Stimulated activated CD8-positive, alpha-beta memory T cell treated with anti-CD3 and anti-CD28 coated beads, Interleukin-4, amount 100 ng/mL, for 1 hour (primary cell): ENCODE measurements at places on chromosomes 1 and 21.

DNA sequence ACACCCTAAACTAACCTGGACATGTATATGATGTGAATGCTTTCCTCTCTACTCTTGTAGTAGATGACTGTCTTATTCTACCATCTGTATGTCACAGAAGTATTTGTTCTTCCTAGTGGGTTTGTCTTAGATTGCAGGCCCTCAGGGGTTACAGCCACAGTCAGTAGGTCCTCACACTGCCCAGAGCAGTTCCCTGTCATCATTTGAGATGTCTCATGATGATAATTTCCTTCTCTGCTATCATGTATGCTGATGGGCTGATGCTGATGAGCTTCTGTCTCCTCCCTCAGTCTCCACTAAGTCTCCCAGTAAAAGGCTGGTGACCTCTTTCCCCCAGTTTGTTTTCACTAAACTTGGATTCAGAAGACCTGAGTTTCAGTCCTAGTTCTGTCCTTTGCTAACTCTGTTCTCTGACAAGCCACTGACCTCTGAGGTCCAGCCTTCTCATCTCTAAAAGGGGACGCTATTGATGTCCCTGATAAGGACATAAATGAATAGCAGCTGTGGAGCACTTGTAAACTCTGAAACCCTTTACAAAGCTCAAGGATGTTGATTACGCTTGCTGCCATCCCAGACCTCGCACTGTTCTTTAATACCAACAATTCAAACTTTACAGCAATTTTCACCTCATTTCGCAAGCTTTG is 3.1 kb upstream of the ETV3 start:
- DNase-seq = no peak

- DNase-seq = no peak
Observed at GRCh38 chr1:157196245-157196543, 58.0 kb upstream of the ETV3 start.

DNA sequence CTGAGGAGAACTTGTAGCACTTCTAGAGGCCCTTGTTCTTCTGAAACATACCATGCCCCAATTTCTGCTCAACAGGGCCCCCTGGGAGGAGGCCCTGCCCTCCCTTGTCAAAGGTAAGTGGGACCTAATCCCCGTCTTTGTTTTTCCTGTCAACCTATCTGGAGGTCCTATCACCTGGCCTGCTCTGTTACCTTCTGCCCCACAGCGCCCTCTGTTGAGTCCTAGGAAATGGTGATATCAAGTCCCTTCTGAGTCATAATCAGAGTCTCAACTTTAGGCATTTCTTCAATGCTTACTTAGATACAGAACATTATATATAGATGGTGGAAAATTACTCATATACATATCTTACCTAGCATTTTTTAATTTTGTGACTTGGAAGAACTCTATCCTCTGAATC is 28.2 kb upstream of the FCRL4 start:
- no peak for DNase-seq

DNA sequence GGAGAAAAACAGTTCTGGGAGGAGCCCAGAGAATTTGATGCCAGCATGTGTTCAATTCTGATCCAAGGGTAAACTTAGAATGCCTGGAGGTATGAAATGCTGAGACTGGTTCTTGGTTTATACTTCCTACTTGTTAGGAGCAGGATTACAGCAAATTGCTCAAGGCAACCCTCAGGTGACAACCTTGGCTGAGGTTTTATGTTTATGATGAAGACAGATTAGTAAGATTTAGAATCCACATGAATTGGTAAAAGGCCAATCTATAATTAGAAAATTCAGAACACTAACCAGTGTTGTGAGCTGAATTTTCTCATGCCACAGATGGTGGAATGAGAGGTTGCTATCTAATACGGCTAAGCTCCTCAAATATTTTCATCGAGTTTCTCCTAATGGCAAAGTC is 235.3 kb upstream of the NRIP1 start:
- no peak for DNase-seq

GRCh38 chr1:101161619-101162018 is 75.2 kb upstream of the S1PR1 start:
- no peak for DNase-seq

- no peak for DNase-seq
Observed at GRCh38 chr1:4367230-4367777, 287.1 kb upstream of the AJAP1 start.

- DNase-seq = no peak
Observed at GRCh38 chr1:21299780-21300395, 9.6 kb upstream of the ECE1 start.

GRCh38 chr1:158507511-158507910 is 35.5 kb downstream of the OR10R2 start:
- no peak for DNase-seq

- DNase-seq = no peak
Observed at GRCh38 chr1:225561675-225562074, 91.2 kb downstream of the ENAH start.

DNA sequence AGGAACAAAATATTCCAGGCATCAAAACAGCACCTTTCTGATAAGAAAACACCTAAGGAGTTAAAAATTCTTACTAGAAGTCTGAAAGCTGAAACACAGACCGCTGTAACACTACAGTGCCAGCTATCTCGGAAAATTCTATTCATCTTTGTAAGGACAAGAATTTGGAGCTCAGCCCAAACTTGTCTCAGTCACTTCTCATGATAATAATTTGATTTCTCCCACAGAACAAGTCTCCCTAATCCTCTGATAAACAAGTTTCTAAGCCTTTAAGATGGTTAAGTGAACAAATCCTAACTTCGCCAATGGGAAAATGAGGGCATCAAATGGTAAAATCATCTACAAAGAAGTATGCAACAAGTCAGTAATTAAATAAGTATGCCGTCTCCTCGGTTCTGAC is 59.9 kb downstream of the SIPA1L2 start:
- no peak for DNase-seq

DNA sequence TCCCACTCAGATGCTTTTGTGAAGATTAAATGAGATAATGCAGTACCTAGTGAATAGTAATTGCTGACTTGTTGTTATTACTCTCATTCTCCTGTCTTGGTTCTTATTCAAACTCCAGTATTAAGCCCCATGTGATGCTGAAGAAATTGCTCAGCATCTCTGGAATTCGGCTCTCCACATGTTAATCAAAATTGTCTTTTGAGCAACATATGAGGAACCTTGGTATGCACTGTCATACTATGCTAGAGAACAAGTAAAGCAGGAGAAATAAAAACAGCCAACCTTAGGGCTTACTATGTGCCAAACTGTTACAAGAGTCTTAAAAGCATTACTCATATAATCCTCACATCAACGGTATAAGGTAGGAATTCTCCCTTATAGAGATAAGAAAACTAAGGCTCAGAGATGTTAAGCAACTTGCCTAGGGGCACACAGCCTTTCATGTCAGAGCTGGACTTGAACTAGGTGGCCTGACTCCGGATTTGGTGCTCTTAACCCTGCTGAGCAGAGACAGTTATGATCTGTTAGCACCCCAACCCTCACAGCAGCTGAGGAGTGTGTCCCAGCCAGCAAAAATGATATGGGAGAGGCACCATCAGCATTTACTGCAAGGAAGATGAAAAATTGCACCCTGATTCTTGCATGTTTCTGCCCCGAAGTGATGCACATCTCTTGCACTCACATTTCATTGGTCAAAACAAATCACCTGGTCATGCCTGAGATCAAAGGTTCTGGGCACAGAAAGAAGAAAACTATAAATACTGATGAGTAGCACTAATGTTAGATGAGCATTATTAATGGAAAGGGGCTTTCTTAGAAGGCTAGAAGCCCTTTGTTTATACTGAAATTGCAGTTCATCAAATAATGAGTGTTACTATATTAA is 102.3 kb downstream of the OMA1 start:
- DNase-seq = no peak

DNA sequence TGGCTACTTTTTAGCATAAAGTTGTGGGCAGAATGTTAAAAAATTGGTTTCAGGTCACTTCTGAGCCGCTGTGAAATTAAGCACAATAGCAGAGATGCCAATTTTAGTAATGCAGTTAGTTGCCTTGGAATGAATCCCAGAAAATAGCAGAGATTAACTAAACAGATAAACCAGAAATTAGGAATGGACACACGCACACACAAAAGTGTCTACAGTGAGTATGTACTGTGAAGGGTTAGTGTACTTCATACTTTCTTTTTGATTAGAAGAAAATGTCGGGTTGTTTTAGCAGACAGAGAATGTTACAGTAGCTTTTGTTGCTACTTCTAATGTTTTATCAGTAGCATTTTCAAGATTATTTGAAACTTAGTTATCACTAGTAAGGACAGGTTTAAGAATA is 106.7 kb downstream of the LEPR start:
- DNase-seq = no peak

DNA sequence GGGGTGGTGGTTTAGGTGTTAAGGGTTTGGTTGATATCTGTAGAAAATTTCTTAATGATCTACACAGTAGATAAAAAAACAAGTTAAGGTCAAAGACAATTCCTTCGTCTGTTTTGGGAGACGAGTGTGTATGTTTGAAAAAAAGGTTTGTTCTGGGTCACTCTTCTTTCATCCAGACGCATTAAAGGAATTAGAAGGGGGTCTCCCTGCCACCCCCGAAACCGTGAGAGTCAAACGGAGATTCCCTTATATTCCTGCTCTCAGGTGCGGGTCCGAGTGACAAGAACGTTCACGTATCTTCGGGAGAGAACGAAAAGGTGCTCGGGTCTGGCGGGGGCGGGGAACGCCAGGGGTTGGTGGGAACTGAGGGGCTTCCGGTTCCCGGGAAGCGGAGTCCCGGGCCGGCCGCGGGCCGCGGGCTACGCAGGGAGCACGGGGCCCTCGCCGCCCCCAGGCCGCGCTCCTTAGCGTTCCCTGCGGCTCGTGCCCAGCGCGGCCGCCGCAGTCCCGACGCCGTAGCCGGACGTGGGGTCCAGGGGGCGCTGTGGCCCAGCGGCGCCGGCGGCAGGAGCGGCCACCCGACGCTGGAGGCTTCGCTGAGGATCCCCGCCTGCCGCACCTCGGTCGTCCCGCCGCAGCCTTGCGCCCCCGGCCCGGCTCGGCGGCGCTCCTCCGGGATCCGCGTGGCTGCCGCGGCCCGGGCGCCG is at the start of gene ZFYVE9:
TSS of gene ZFYVE9 (plus strand) at position 577 of the 707 bp plus-strand sequence. CDS start 91,118 bp downstream, outside the sequence.
- DNase-seq = no peak

- no peak for DNase-seq
Observed at GRCh38 chr1:109632671-109633346, 13.2 kb downstream of the AMPD2 start.

DNA sequence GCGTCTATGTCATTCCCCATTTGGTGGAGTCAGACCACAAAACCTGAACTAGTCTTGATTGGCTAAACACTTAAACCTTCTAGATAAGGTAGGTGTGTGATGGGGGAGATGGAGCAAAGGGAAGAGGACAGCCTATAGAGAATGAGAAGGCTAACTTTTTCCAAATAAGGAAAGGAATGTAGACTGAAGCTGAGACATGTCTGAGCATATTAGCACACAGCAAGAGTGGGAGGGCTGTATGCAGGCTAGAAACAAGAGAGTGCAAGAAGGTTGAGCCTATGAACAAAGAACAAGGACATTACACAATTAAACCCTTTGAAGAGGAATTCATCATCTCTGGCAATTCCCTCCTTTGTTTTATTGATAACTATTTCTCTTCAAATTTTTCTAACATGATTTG is 89.2 kb upstream of the OLFM3 start:
- DNase-seq = no peak

DNA sequence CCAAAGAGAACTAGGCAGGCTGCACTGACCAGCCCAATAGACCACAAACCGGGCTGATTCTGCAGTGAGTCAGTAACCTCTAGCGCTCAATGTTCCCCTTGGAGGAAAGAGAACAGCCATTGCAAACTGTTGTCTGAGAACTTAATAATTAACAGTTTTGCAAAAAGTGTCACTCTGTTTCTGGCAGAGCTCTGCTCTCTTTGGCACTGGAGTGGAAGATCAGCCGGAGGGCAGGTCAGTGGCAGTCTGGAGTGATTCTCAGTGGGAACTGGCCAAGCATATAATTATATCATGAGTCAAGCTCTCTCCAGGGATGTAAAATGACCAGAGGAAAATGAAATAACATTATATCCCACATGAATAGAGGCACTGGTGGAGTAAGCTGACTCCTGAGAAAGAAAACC is 238.3 kb downstream of the HLX start:
- DNase-seq = no peak

DNA sequence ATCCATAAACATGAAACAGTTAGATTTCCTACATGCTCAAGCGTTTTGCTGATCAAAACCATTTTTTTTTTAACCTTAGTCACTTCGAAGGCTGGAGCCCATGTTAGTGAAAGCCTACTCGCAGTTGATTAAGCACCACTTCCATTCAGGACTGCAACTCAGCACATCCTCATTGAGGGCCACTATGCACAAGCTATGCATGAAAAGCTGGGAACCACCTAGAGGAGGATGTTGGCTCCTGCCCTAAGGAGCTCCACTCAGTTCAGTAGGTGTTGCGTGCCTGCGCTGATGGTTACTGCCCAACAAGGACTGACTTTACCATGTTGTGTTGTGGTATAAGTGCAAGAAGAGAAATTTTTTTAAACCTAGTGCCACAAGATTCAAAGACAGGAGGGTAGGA is 181.4 kb upstream of the L1TD1 start:
- no peak for DNase-seq

DNA sequence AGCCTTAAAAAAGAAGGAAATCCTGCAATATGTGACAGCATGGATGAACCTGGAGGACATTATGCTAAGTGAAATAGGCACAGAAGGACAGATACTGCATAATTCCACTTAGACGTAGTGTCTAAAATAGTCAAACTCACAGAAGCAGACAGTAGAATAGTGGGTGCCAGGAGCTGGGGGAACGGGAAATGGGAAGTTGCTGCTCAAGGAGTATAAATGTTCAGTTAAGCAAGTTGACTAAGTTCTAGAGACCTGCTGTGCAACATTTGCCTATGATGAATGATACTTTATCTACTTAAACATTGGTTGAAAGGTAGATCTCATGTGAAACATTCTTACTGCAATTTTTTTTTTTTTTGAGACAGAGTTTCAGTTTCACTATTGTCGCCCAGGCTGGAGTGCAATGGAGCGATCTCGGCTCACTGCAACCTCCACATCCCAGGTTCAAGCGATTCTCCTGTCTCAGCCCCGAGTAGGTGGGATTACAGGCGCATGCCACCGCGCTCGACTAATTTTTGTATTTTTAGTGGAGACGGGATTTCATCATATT is 197.8 kb downstream of the HIVEP3 start:
- DNase-seq = no peak

DNA sequence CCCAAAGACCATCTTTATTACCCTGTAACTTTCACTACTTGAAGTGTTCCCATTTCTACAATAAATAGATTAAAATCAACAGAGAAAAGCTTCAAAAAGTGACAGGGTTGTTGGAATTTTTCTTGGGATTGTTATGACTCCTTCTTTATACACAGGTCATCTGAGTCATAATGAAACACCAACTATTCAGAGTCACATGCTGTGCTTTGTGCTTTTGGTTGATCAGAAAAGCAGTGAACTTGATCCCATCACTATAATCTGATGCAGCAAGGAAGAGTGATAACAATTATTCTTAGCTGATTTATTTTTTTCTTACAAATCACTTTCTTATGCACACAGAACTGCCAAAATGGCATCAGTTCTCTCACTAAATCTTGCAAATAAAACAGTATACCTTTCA is 422.9 kb downstream of the PTBP2 start:
- no peak for DNase-seq

DNA sequence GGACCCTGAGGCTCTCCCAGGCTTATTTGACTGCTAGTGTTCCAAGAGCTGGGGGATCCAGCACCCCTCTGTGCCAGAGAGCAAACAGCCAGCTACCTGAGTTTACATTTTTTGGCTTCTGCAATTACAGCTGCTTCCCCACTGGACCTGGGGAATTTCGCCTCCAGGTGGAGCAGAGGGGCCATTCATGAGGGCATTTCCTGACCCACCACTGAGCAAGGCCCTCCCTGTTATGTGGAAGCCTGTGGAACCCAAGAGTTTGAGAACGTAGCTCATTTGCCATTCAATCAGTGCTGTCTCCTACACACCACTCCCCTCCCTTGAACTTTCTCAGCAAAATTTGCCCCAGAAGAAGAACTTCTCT is 42.7 kb upstream of the TMEM51 start:
- no peak for DNase-seq
